ENCODE measurements at places on chromosomes 5 and 9.

- no peak for DNase-seq
These were observed 126.1 kb upstream of the STC2 start for GRCh38 chr5:173454361-173454735.

DNA sequence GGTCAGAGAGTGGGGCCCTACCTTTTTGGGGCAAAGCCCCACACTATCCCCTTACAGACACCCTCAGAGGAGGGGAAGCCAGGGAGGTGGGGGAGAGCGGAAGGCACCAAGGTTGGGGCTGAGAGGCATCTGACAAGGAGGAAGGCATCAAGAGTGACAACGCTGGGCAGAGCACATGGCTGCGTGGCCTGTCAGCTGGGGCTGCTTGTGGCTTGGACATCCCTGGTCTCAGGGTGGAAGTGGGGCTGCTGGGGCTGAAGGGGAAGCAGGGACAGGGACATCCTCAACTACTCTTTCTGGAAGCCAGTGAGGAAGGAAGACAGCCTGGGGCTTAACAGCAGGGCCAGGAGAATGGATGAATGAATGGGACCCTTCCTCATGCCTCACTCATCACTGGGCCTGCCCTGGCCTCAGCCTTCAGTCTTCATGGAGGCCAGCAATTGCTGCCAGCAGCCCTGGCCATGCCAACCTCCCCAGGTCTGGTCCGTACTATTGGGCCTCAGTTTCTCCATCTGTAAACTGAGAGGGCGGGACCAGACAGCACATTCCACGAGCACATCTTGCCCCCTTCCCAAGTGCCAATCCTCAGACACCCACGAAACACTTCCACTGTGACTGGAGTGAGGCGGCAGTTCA lies 993 bp upstream of the RALGDS start:
- DNase-seq: no peak

DNA sequence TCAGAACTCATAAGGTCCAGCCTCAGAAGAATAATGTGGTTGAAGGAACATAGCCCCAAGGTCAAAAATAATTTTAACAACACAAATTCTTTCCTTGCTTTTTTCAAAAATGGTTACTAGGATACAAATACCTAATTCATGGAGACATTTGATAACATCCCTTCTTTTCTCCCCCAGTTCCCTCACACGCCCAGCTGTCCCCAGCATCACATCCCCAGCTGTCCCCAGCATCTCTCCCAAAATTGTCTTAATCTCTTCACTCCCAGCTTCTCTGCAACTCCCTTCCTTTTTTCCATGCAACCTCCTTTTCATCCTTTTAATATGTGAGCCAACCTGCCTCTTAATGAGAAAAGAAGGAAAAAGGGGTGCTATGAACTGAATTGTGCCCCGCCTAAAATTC lies 77.8 kb downstream of the FSTL4 start:
- DNase-seq: no peak

GRCh38 chr9:87628346-87628745 lies 97.6 kb upstream of the CTSL start:
- no peak for DNase-seq

Measured in activated T-helper 1 cell treated with anti-CD3 and anti-CD28 coated beads, Interleukin-2, amount 50 U/mL, for 16 hours (primary cell).